Heart left ventricle (tissue), 16 donors: ENCODE measurements at places on chromosomes 2 and 18. TPM values are rescaled to one million over a fixed set of nuclear protein-coding genes. Genes with fewer than 3 reads are reported as not detected.

- no peak for DNase-seq
Observed at GRCh38 chr2:176699098-176699497, 429.9 kb downstream of the MTX2 start.

DNA sequence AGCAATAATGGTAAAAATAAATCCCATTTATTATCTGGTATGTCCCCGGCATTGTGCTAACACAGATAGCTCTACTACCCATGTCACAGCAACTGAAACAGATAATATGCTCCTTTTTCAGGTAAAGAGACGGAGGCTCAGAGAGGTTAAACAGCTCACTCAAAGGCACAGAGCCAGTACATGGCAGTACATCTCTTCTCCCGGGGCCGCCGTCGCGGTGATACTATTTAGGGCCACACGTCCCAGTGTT, 693 bp upstream of the PDK1 start:
- DNase-seq, result no peak

- DNase-seq, result peak; percentile 11
Observed at GRCh38 chr2:109427661-109428091, 186.1 kb downstream of the SEPTIN10 start.

GRCh38 chr18:49813069-49813318, 339 bp downstream of the ACAA2 start:
- peak; percentile 73 for DNase-seq

GRCh38 chr2:28119631-28120030, 229.1 kb downstream of the BABAM2 start:
- no peak for DNase-seq

DNA sequence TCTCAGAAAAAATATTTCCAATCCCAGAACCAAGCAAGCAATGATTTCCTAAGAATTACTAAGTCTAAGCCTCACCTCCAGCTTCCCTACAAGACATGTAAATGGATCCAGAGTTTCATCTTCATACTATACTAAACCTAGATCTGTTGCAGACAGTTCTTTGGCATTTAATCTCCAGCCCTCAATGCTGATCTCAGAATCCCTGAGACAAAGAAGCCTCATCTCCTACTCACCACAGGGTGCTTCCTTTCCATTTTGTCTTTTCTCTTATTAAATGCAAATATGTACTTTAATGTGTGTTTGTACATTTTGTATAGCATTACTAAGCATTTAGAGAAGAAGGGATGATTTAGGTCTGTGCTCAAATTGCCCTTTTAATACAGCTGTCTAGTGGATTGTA, 954.9 kb downstream of the TDRD15 start:
- no peak for DNase-seq

DNA sequence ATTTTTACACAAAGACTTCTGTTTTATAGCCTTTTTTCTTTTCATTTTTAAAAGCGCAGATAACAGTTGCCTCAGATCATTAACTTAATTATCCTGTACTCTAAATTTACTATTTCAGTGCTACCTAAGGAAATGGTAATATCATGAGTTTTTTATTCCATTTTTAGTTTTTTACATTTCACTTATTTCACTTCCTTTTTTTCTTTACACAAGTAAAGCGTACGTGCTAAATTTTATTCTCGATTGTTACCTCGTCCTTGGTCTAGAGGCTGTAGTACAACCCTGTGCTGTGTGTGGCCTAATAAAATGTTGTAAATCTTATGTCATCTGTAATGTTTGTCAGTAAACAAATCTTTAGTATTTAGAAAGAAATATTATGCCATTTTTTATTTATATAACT, 49.2 kb downstream of the CRIM1 start:
- no peak for DNase-seq

GRCh38 chr2:173134703-173135102, 59.1 kb downstream of the MAP3K20 start:
- no peak for DNase-seq

DNA sequence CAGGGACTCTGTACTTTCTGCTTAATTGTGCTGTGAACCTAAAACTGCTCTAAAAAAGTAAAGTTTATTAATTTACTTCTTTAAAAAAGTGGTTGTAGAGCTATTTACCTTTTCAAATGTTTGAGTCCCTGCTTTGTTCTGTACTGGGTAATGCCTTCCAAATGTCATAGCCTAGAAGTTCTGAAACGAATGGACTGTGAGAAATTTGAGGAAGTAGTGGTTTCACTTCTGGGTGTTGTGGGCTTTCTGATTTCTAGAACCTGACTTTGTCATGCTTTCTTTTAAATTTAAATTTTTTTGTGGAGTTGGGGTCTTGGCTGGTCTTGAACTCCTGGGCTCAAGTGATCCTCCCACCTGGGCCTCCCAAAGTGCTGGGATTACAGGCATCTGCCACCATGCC, 44.6 kb downstream of the SMAD4 start:
- no peak for DNase-seq

DNA sequence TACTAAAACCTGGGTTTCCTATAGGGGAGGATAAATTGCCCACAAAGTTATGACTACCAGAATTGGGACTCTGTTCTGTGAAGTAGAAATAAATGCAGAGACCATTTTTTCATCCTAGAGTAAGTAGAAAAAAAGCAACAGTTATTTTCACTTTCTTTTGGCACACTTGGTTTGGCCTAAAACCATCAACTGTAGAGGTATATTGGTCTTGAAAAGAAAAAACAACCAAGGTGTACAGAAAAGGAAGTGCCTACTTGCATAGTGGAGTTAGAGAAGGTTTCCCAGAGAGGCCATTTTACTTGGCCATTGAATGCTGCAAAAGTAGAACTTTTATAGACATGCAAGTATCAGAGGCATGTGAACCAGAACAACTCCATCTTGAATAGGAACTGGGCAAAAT, 89.4 kb upstream of the TACR1 start:
- DNase-seq, result no peak

GRCh38 chr2:210440206-210440605, 36.4 kb downstream of the LANCL1 start:
- no peak for DNase-seq

GRCh38 chr2:96945014-96945413, 41.4 kb downstream of the FAM178B start:
- no peak for DNase-seq

GRCh38 chr2:188414869-188415753, 123.4 kb downstream of the GULP1 start:
- no peak for DNase-seq

DNA sequence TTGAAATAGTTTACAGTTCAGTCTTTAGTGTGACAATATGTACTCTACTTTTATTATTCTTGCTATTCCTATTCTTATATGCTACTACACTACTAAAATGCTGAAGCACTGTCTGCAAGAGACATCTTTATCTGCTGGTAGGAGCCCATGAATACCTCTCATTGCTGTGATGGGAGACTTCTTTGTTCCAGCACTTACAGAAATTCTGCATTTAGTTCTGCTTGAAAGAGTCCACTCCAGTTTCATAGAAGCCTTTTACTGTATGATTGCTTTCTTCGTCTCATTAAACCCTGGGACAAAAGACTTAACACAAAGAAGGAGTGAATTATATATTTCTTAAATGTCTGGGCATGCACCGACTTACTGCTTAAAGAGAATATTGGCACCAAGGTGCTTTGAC, 272.7 kb downstream of the CD226 start:
- no peak for DNase-seq

ELOA2 gene
- total RNA-seq, result not detected

C2orf80 gene
- total RNA-seq, result not detected

GPR39 gene
- total RNA-seq, result not detected

SCYGR7 gene
- not detected for total RNA-seq

ACP1 gene
- total RNA-seq, result 83.7 TPM

SERPINB12 gene
- not detected for total RNA-seq

SFTPB gene
- not detected for total RNA-seq

IL36B gene
- total RNA-seq, result not detected

ACTR2 gene
- total RNA-seq, result 109 TPM
